Right ventricle myocardium inferior (tissue), 1 donor: ENCODE measurements at places on chromosomes 6 and 20.

DNA sequence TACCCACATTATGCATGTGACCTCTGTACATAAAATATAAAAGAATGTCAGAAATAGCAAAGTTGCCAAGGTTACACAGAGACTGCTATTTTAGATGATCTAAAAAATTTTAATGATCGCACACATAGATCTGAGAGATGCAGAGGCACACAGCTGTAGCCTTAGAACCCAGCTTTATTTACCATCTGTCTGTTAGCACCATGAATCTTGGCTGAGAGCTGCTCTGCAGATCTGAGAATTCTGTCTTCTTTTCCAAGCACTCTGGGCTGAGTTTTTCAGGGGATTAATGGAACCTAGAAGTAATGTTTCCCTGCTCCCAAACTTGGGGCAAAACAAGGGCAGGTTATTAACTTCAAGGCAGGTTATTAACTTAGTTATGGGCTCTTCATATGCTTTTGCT lies 248.7 kb upstream of the JAG1 start:
- no peak for DNase-seq

DNA sequence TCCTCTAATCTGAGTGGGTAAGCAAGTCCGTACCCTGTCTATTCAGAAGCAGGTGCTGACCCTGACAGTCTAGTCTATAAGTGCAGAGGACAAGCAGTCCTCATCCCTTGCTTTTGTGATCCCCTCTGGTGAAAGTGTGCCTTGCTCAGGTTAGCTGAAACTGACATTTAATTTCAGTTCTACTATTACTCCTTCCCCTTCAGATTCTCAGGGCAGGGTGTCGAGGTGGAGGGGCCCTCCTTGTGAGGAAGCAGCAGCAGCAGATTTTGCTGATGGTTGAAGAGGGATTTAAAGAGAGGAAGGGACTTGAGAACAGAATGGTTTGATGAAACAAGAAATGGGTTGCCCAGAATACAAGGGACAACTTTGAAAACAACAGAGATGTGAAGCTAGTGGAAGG lies 309.3 kb downstream of the CLIC5 start:
- DNase-seq, result no peak

DNA sequence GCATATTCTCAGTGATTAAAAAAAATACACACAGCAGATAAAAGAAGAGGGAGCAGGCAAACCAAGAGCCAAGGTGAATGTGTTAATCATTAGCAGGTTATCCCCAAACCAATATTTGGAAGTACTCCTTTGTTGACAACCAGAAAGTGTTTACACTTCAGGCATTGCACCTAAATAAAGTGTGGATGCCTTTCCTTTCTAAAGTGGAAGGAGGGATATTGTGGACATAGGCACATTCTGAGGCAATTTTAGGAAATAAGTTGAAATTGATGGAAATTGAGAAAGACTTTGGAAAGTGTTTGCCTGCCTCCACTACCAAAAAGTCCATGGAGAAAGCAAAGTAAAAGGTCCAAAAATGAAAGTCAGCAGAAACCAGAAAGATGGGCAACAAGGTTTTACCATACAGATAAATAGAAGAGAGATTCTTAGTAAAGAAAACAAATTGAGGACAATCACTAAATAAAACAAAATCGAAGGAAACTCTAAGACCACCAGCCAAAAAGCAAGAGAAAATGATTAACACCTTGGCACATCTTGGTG lies 22.9 kb downstream of the SLC17A2 start:
- DNase-seq, result no peak

DNA sequence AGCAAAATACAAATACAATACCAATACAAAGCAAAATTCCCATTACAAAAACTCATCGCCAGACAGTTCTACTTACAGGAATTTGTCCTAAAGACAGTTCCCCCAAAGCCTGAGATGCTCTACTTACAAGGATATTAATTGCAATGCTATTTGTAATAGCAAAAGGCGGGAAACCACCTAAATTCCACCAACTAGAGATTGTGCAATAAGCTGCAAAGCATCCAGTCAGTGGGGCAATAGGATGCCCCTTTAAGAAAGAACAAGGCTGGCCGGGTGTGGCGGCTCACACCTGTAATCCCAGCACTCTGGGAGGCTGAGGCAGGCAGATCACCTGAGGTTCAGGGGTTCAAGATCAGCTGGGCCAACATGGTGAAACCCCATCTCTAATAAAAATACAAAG lies 39.1 kb downstream of the FAM209B start:
- no peak for DNase-seq

DNA sequence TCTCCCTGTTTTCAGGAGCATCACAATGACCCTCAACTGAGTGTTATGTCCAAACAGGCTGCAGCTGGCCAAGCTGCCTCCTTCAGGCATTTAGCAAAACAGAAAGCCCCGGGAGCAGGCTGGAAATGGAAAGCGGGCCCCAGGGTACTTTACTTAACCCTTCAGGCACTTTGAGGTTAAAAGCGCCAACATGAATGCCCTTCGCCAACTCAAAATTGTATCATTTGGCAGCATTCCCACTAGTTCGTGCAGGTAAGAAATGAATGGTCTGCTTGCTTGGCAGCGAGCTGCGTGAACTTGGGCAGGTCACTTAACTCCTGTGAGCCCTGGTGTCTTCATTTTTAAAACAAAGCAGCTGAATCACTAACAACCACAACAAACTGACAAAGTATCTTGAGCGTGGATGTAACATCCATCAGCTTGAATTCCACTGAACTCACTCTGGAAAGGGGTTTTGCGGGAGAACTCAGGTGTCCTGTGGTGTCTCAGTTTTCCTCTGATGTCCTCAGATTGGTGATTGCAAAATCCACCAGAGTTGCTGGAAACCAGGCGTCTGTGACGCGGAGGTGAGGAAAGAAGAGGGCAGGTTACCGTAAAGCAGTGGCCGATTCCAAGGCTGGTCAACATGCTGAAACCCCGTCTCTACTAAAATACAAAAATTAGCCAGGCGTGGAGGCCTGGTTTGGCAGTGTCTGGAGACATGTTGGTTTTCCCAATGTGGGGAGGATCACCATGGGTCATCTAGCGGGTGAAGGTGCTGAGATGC lies 118.8 kb upstream of the ZNF217 start:
- DNase-seq, result no peak

DNA sequence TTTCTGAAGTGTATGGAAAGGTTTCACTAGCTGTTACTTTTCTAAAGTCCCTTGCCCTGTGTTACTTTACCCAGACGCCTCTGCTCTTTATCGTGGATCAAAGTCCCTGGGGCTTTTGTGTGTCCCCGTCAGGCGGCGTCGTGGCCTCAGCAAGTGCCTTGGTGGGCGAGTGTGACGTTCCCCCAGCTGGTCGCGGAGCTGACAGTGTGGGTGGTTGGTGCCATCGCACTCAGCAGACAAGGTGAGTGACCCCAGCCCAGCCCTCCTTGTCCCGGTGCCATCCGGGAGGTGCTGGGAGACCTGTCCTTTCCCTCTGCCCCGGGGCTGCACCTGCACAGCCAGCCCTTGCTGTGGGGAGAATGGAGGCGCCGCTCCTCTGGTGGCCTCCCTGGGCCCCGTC lies 27.3 kb upstream of the TCFL5 start:
- DNase-seq, result no peak

- DNase-seq, result no peak
Measured at GRCh38 chr6:100320686-100321085, 144.0 kb downstream of the SIM1 start.

- no peak for DNase-seq
Measured at GRCh38 chr20:59047938-59048680, 5.5 kb upstream of the PRELID3B start.

DNA sequence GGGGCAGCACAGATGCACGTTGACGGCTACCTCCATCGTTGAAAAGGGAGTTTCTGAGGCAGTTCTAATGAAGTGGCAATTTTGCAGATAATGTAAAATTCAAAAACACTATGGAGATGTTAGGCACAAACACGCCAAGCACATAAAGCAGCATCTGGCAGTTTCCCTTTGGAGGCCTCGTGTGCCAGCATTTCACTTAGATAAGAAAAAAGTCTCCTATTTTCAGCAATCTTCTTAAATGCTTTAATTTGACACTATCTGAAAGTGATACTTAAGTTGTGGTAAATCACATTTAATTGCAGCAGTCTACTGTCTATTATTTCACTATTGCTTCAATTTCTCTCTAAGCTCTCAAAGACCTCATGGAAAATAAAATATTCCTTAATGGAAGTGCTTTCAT lies 125.3 kb upstream of the PROKR2 start:
- no peak for DNase-seq

GRCh38 chr6:137926207-137926731 lies 59.2 kb downstream of the TNFAIP3 start:
- DNase-seq, result no peak

GRCh38 chr6:19333936-19334335 lies 503.2 kb upstream of the ID4 start:
- no peak for DNase-seq

DNA sequence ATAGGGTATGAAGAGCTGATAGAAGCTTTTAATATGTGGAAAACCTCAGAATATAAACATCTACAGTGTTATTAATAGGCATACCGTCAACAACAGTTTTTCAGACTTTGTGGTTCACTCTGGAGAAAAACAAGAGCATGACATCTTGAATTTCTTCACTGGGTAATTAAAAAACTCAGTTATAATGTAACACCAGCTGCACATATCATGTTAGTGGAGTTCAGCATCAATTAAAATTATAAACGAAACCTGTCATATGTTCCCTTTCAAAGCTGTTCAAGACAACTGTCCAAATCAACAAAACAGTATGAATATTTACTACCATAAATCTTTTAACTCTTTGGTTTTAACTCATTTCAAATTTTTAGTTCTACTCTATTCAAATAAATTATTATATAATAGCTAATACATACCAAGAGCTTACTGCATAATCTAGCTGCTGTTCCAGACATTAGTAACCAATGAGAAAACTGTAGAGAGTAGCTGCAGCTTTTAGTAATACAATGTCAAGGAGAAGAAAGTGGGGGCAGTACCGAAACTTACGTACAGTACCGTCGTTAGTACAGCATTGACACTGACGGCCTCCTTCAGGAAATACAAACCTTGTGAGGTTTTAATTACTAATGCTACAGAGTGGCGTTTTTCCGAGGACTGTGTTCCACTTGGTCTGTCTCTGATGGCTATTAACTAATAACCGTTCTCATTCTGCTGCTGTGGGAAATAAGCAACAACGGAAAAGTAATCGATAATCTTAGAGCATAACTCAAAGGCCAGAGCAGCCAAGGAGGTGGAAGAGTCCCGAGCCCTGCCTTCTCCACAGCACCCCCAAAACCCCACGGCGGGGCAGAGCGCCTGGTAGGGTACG lies 532 bp upstream of the PM20D2 start:
- no peak for DNase-seq

GRCh38 chr20:46342010-46342378 lies 33.7 kb upstream of the CDH22 start:
- DNase-seq, result no peak

- no peak for DNase-seq
Measured at GRCh38 chr6:79755967-79756366, 124.8 kb downstream of the SH3BGRL2 start.

DNA sequence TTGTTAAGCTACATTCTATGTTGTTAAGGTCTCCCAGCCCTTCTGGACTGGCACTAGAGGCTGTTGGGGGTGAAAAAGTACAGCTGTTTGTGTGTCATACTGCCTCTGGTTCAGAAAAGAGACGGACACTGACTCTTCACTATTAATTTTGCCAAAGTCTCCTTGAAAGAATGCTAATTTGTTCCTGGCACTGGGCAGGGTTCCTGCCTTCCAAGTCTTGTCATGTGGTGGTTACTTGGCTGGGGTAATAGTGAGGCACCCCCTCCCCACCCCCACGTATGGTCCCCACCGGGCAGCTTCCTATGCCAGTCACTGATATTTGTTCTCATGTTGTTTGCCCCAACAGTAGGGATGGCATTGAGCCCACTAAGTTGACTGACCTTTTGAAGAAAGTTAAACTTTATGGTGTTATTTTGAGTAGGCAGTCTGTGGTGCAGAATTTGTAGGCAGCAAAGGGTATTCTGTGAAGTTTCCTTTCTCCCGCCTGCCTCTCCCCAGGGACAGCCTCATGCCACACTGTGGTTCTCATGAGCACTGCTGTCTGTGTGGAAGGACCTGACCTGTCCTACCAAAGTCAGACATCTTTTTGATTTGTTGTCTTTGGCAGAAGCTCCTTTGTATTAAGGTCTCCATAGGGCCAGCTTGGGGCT lies 8.7 kb downstream of the CDS2 start:
- no peak for DNase-seq

DNA sequence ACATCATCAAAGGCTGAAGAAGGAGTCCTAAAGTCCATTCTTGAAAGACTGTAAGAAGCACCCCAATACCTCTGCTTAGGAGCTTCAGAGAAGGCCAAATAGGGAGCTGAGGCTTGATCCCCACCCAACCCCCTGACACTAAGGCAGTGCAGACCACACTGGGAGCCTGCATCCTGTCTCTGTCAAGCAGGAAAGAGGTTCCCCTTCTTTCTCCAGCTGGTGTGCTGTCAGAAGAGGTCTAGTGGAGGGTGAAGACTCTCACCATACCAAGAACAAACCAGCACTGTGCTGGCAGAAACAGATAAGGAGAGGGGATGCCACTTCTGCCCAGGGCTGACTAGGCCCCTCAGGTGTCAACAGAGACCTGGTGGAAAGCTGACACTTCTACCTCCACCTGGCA lies 19.9 kb downstream of the GZF1 start:
- no peak for DNase-seq

- no peak for DNase-seq
Measured at GRCh38 chr6:34152806-34153520, 7.1 kb upstream of the GRM4 start.

DNA sequence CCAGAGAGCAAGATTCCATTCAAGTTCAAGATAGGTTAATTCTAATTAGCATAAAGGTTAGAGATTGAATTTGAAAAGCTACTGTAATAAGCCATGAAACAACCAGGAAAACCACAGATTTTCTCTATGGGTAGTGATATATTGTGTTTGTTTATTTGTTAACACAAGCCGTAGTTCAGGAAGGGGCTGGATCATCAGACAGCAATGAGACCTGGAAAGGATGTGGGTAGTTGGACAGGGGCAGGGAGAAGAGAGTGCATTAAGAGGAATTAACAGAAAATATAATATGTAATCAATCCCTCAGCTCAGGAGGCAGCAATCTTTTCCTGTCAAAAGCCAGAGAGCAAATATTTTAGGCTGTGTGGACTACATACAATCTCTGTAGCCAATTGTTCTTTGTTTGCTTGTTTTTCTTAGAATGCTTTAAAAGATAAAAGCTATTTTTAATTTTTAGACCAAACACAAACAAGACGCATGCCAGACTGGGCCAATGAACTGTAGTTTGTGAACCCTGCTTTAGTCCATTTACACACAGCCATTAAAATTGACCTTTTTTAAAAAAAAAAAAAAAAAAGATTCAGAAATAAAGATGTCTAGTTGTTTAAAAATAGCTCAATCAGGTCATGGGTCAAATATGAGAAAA lies 398.7 kb upstream of the MARCKS start:
- no peak for DNase-seq

DNA sequence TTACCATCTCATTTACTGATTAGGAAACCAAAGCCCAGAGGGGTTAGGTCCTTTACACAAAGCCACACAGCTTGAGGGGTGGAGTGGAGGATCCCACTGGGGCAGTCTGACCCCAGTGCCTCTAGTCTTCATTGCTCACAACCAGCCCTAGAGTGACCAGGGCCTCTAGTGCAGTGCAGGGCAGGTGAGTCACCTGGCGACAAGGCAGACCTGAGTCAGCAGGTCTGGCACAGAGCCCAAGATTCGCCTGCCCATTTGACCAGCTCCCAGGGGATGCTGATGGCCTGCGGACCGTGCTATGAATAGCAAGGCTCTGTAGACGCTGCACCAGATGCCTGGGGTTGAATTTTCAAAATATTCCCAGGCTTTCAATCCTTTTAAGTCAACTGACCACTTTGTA lies 29.9 kb downstream of the CDH26 start:
- DNase-seq, result peak; percentile 28
